Stimulated activated CD4-positive, alpha-beta T cell treated with anti-CD3 and anti-CD28 coated beads, Interleukin-15, amount 100 ng/mL, for 24 hours (primary cell): ENCODE measurements at places on chromosomes 1 and 21.

- no peak for DNase-seq
Measured at GRCh38 chr1:204931768-204932572, 61.3 kb downstream of the NFASC start.

DNA sequence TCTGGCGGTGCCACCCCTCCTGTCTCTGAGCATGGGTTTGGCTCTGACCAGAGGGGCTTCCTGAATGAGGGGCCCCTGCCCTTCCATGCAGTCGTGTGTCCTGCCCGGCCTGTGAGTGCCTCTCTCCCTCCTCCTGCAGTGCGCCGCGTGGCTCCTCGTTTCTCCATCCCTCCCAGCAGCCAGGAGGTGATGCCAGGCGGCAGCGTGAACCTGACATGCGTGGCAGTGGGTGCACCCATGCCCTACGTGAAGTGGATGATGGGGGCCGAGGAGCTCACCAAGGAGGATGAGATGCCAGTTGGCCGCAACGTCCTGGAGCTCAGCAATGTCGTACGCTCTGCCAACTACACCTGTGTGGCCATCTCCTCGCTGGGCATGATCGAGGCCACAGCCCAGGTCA, 57.9 kb downstream of the PTPRF start:
- no peak for DNase-seq

- DNase-seq, result no peak
Measured at GRCh38 chr1:214224611-214225354, 56.2 kb upstream of the SMYD2 start.

DNA sequence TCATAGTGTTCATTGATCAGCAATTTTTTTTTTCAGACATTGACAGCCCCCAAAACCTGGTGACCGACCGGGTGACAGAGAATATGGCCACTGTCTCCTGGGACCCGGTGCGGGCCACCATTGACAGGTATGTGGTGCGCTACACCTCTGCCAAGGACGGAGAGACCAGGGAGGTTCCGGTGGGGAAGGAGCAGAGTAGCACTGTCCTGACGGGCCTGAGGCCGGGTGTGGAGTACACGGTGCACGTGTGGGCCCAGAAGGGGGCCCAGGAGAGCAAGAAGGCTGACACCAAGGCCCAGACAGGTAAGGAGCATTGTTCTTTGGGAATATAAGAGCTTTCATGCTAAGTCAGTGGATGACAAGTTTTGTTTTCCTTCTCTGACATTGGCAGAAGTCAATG, 49.3 kb downstream of the TNN start:
- no peak for DNase-seq

DNA sequence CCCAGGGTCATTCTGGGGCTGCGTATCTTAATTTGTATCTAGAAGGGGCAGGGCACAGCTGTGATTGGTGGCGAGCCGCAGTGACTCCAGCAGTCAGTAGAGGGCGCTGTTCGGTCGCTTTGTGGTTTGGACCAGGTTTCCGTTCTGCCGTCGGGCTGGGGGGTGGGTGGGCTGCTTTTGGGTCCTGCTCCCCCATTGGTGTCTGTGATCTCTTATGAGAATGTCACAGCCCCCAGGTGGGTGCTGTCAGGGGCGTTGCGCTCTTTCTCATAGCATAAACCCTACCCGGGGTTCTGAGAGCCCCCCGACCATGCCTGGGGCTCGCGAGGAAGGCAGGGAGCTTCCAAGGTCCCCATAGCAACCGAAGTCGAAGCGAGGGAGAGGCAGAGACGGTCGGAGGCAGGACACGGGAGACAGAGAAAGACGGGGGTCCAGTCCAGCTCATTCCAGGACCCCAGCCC, 5.4 kb downstream of the TFF3 start:
- DNase-seq, result peak; percentile 79

DNA sequence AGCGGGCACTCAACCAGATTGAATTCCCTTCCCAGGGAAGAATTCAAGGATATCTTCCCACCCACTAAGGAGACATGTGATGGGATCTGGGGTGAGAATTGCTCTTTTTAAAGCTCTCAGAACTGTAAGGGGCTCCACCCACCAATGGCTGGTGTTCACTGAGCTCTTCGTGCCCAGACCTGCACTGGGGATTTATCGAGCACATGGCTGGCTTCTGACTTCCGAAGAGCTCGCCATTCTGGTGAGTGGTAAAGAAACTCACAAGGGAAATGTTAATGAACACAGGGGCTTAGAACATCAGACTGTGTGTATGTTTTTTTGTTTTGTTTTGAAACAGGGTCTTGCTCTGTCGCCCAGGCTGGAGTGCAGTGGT, 9.8 kb downstream of the PADI3 start:
- no peak for DNase-seq

GRCh38 chr1:173042806-173043205, 7.9 kb downstream of the TNFSF18 start:
- DNase-seq, result no peak

DNA sequence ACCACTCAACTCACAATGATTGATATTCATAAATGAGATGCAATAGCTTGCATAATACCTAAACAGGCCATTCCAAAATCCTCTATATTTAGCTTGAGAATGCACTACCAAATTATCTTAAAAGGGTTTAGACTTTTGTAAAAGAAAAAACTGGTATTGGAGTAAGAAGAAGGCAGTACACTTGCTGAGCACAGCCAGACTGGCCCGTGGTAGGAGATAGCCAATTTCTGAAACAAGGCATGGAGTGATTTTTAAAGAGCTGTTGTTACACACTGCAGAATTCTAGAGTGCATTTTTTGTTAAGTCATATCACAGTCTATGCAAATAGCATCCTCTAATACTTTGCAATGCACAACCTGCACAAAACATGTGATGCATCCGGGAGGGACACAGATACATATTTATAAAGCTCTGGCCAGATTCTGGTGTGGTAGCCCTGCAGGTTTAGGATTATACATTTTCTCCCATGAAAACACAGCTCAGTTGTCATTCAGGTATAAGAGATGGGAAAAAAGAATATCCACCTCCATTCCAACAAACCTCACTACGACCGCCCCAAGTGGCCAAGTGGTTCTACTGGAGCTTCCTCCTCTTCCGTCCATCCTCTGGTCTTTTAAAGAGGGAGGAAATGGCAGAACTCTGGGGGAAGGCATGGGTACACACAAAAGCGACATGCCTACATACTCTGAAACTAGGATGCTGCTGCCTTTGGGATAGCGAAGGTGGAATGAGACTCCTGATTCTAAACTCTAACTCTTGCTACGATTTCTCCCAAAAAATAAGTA, 40.8 kb downstream of the BCAR3 start:
- no peak for DNase-seq

DNA sequence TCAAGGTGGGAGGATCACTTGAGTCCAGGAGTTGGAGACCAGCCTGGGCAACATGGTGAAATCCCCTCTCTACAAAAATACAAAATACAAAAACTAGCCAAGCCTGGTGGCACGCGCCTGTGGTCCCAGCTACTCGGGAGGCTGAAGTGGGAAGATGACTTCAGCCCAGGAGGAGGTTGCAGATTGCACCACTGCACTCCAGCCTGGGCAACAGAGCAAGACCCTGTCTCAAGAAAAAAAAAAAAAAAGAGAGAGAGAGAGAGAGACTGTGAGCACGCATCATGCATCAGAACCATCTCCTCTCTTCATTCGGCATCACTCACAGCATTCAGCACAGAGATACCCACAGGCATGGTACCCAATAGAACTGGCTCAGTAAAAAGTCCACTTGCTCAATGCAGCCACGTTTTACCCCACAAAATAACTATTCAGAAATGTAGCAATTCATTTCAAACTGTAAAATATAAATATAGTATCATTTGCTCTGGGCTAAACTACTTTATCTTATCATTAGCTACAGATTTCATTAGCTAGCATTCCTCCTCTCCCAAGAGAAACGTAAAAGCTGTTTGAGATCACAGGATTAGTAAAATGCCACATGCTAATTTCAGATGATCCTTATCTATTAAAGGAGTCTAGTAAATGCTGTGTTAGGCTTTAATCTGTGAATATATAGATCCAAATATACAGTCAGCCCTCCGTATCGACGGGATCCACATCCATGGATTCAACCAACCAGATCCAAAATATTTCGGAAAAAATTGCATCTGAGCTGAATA, 11.7 kb downstream of the LBR start:
- DNase-seq, result no peak

GRCh38 chr21:42735944-42736343, 82.5 kb downstream of the PDE9A start:
- DNase-seq, result no peak

DNA sequence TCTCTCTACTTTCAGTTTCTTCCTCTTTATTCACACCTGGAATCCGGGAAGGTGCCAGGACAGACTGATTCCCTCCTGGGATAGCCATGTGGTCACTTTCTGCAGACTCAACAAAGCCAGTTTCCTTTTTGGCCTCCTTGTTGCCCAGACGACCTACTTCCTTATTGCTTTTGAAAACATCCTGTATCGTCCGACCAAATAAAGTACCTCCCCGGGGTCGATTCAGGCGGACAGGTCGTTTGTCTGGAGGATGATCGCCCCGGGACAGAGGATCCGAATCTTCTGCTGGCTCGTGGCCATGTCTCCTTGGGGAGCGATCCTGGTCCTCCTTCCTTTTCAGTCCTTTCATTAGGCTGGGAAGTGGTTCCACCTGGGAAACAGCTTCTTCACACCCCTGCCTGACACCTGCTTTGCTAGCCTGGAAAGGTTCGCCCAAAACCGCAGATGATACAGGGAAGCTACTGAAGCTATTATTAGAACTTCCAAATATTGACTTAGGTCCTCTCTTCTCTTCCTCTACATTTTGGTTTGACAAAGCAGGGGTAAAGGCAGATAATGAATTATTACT, 1.2 kb downstream of the MCM3AP start:
- DNase-seq, result no peak

DNA sequence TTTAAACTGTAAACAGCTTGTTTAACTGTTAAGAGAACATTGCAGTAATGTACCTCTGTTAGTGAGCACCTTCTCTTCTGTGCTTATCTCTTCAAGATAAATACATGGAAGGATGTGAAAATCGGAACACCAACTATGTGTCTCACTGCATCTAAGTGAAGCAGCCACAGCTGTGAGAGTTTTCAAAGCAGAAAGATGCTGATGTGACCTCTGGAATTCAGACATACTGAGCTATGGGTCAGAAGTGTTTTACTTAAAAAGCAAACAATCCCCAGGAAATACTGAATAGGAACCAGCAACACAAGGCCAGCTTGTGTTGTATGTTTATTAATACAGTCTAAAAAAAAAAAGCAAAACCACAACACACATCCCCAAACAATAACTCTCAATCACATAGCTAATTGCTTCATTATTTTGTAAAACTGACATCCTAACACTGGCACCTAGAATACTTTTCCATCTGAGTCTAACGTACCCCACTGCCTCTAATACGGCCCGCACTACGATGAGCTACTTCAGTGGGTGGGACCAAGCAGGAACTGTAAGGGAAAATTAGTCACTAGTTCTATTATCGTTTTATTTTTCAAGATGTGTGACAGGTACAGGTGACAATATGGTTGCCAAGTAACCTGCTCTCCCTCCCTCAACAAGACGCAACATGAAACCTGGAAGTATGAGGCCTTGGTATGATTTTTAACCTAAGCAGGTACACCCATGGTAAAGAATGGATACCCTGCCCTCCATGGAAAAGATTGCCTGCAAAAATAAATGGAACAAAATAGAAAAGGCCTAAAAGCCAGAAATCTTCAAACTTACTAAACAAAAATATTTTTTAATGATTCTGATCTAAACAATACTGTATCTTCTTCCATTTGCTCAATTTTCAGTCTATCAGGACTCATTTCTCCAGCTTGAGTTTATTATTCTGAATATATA, 13.9 kb downstream of the ERRFI1 start:
- DNase-seq, result no peak

DNA sequence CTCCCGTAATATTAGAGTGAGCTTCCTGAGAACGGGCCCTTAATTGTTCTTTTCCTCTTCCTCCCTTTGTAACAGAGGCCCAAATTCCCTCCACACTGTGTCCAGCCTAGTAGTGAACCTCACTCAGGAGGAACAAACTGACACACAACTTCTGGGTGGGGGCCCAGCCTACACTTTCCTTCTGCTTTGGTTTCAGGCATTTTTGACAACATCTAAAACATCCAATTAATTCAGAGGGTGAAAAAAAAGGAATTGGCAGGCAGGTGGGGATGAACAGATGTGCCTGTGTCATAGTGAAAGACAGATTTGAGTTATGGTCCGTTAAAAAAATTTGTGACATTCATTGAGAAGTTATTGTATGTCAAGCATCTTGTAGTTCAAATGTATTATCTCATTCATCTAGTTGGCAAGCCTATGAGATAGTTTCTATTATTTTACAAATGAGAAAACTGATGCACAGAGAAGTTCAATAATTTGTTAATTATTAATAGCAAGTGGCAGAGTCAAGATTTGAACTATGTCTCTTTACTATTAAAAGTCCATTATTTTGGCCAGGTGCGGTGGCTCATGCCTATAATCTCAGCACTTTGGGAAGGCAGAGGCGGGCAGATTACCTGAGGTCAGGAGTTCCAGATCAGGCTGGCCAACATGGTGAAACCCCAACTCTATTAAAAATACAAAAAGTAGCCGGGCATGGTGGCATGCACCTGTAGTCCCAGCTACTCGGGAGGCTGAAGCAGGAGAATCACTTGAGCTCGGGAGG, 41.6 kb upstream of the LRIG2 start:
- DNase-seq, result no peak

DNA sequence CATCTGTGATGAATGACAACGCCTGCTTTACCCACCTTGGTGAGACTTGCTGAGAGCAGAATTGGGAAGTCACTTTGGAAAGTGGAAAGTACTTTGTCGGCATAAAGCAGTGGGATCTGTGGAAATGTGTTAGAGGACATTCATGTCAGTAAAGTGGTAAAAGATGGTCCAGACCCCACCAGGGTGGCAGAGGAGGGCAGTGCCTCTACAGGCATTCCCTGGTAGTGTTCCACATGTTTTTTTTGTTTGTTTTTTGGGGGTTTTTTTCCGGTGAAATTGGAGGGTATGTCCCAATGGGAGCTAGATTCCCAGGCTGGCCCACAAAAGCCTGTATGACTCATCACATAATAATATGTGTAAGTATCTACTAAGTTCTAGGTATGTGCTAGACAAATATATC, 80.6 kb downstream of the ELAVL4 start:
- no peak for DNase-seq

- no peak for DNase-seq
Measured at GRCh38 chr1:236686815-236687160, 489 bp downstream of the ACTN2 start.

DNA sequence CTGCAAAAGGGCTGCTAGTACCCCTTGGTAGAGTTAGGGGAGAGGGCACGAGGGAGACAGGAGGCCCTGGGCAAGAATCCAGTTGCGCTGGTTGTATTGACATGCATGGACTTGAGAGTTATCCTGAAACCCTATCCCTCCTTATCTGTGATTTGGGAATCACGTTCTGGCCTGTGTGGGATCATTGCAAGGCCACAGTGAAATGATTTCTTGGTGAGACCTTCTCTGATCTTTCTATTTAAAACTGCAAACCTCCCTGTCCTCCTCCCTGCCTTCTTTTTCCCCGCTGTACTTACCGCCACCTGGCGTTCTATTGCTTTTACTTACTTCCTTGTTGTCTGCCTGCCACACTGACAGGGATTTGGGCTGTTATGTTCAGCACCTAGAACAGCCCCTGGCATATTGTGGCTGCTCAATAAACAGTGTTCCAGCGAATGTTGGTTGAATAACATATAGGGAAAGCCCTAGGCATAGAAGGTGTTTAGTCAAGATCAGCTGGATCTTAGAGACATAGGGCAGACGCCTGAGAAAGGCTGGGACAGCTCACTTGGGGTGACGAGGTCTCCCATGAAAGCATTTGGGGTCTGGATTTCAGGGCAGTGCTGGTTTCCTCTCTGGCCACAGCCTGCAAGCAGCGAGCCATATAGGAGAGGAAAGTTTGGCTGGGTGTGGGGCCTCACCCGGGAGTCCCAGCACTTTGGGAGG, 25.6 kb downstream of the ALPL start:
- DNase-seq, result peak; percentile 13

- no peak for DNase-seq
Measured at GRCh38 chr1:183195142-183195574, 9.1 kb downstream of the LAMC2 start.
